ENCODE measurements at places on chromosomes 13 and 19.
A peak's percentile ranks its signal among the peaks of the same experiment; 100 is the strongest.

- no peak for DNase-seq
Measured at GRCh38 chr13:34124666-34125306, 306.8 kb downstream of the RFC3 start.

DNA sequence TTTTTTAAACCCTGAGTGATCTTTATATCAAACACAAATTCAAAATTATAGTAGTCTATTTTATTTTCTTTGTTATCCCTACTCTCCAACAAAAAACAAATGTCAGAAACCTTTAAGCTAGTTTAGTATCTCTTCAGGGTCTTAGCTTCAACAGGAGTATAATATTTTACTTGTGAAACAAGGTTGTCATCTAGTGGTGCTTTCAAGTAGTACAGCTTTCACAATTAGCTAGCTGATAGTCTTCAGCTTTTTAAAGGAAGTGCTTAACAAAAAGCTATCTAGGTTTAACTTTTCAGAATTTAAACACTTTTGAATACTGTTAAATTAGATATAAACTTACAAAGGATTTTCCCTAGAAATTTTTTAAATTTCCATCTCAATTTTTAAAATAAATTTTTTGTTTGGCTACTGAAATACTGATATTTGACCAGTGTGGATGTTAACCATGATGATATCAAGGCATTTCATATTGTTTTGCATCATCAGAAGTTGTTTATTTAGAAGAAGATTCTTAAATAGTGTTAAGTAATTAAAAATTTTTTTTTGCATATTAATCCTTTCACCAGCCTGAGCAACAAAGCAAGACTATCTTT, 34.2 kb downstream of the TDRD3 start:
- DNase-seq: no peak

GRCh38 chr13:43107780-43108179, 84.4 kb downstream of the DNAJC15 start:
- no peak for DNase-seq

- no peak for DNase-seq
Measured at GRCh38 chr19:47776568-47776967, 1.9 kb upstream of the SELENOW start.

GRCh38 chr13:114064450-114065140, 67.8 kb downstream of the RASA3 start:
- DNase-seq: no peak

GRCh38 chr13:44196196-44196751, 177.3 kb upstream of the SERP2 start:
- DNase-seq: no peak

DNA sequence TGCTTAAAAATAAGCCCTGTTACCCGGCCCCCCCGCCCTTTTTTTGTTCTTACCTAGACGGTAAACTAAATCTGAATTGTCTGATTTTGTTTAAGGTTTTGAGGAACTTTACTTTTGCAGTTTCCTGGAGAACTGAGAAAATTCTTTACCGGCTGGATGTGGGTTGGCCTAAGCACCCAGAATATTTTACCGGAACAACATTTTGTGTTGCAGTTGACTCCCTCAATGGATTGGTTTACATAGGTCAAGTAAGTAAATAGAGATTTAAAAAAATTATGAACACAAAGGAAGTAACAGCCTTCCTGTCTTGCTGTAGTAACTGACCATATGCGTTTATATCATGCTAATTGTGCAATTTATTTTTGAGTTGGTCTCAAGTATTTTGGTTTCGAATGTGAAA, 785 bp downstream of the NHLRC3 start:
- no peak for DNase-seq

- no peak for DNase-seq
Measured at GRCh38 chr13:58773280-58773859, 1141.8 kb downstream of the PCDH17 start.

- no peak for DNase-seq
Measured at GRCh38 chr19:17035842-17036424, 9.3 kb upstream of the CPAMD8 start.

DNA sequence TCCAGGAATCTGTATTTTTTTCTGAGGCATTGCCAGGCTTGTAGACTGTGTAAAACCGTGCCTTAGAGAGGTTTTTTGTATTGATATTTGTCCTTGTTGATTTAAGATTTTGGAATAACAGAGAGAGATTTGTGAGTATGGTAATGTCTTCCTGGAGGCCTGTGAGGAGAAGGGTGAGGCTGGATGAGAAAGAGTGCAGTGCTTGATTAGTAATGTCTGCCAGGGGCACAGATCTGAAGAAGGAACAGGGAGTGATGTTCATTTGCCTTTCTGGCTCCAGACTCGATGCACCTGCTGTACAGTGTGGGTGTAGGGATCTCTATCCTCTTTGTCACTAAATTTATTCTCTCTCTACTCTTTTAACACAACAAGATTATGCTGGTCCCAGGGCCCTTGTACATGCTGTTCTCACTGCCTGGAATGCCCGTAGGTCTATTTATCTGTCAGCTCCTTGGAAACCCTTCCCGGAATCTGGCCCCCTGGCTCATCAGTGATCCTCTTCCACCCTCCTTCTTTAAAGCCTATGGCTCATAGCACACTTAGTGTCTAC, 4.2 kb downstream of the FIZ1 start:
- no peak for DNase-seq

DNA sequence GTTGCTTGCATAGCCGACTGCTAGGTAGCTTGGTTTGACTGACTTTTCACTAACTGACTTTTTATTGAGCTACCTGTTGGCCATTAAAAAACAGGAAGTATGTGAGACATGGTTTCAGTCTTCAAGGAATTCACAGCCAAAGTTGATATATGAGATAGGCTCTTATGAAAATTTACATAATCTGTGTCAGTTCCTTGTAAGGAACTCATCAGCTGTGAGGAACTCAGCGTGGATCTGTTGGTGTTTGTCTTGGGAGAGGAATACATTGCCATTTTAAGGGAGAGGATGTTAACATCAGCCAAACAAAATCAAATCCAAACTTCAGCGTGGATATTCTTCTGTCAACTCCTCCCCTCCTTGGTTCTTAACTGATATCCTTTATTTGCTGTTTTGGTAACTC, 2.0 kb downstream of the RNF113B start:
- no peak for DNase-seq

DNA sequence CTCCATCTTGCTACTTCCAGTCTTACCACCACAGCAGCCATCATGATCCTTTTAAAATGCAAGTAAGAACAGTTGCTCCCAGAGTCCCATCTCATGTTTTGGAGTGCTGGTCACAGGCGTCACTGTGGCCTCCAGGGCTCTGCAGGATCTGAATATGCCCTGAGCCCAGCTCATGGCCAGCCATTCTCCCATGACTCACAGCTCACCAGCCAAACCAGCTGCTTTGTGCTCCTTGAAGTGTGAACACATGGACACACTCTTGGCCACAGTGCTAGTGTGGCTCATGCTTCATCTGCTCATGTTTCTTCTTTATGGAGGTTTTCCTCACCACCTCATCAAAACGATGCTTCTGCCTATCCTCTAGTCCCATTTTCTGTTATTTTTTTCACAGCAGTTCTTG, 466.5 kb downstream of the UQCRFS1 start:
- no peak for DNase-seq

DNA sequence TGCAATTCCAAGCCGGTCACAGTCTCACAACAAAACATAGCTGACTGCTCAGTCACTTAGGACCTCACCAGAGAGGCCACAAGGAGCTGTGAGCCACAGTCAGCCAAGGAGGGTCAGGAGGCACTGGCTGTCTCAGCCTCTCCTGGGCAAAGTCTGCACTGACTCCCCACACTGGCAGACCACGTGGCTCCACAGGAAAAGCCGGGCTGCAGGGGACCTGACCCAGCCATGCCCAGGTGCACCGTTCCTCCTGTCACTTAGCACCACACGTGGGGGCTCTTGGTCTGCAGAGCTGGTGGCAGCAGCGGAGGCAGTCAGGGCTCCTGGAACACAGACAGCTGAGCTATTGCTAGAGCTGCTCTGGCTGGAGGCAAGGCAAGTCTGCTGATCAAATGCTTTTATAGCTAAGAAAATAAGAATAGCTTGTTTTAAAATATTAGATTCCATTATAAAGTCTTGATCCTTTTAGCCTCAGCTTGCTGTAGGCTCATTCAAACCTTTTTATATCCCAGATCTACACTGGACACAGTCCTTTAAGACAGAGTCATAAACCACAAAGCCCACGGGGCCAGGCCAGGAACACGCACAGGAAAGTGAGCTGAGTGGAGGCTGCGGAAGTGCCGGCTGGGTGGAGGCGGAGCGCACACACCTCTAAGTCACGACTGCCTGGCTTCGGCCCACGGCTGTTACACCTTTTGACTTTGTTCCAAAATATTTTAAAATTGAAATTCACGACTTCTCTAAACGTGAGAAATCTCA, 744.1 kb downstream of the UQCRFS1 start:
- no peak for DNase-seq

DNA sequence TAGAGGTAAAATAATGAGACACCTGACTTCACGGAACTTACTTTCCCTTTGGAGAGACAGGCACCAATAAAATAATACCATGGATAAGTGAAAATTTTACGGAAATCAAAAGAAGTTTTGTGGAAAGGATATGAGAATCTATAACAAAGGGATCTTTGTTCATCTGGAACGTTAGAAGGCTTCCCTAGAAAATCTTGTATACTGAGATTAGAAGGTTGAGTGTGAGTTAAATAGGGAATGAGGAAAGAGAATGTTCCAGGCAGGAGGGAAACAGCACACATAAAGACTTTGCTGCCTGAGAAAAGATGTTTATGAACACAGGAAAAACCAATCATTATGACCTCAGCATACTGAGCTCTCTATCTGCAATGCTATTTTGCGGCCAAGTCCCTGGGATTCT, 19.6 kb upstream of the RAP2A start:
- DNase-seq: no peak

GRCh38 chr19:45895519-45895972, 6.9 kb downstream of the MYPOP start:
- no peak for DNase-seq

DNA sequence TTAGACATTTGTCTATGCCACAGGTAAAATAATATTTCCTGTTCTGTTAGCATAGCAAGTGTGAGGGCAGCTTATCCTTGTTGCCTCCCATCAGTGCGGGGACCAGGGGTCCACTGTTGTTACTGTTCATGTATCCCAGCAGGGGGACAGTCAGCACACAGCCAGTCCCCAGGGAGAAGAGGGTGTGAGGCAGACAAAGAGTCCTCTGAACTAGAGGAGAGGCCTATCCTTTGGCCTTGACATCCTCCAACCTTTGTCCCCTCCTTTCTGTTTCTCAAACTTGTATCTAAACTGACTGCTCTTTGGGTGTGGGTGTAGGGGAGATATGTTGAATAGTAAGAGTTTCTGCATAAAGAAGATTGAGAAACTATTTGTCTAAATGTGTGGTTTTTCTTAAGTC, 2.9 kb upstream of the GPR18 start:
- DNase-seq: no peak

- no peak for DNase-seq
Measured at GRCh38 chr13:22061806-22062391, 391.0 kb downstream of the FGF9 start.

- DNase-seq: no peak
Measured at GRCh38 chr19:29779921-29780320, 31.9 kb upstream of the CCNE1 start.

GRCh38 chr19:45460807-45461347, 6.9 kb upstream of the FOSB start:
- DNase-seq: no peak

DNA sequence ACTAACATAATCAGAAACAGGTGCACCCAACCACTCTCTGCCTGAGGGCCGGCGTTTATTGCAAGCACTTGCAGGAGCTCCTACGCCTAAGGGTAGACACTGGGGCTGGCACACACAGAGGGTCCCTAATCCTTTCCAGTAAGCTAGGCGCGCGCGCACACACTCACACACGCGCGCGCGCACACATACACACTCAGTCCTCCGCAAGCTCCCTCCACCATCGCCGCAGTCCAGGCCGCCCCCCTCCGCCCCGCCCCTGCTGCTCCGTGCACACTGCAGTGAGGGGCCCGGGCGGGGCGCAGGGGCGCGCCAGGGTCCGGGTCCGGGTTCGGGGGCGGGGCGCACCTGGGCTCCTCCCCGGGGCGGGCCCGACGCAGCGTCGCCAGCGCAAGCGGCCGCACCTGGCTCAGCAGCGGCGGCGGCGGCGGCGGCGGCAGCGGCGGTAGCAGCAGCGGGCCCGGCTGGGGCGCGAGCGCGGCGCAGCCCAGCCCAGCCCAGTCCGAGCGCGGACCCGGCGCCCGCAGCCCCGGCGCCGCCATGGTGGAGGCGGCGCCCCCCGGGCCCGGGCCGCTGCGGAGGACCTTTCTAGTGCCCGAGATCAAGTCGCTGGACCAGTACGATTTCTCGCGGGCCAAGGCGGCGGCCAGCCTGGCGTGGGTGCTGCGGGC, at the start of gene CAMSAP3:
Gene CAMSAP3, plus strand, starts transcription at position 398 of the 668 bp plus-strand sequence. Its CDS starts 140 bp downstream, at position 538.
- DNase-seq: peak; percentile 31

GRCh38 chr19:43618921-43619261, 538 bp downstream of the ZNF428 start:
- DNase-seq: no peak

DNA sequence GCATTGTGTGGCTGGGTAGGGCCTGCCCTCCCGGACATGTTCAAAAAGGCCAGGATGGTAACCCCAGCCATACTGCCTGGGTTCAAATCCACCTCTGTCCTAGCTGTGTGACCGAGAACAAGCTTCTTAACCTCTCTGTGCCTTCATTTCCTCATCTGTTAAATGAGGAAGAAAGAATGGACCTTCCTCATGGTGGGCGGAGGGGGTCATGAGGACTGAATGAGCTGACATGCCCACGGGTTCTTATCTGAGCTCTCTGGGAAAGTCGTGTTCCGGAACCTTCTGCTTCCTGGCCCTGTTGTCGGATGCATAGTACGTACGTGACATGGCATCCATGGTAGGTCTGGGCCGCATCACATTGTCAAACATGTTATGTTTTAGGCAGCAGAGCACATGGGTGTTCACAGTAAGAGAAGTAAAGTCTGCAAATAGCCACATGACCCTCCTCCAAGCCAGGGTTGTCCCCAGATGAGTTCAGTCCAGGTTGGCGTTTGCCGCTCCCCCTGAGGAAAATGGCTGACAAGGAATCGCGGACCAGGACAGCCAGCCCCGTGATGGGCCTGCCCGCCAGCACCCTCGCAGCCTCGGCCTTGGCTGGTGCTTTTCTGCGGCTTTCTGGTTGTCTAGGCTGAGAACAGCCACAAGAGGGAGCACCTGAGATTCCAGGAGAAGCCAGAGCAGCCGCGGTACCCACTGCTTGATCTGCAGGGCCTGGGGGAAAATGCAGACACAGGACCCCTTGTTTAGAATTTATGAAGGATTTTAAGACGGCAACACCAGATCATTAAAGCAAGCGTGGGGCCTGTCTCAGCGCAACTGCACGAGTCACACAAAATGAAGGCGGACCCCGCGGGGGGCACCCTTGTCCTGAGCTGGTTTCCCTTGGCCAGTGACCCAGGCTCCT, 2.4 kb upstream of the NTN5 start:
- peak; percentile 55 for DNase-seq

DNA sequence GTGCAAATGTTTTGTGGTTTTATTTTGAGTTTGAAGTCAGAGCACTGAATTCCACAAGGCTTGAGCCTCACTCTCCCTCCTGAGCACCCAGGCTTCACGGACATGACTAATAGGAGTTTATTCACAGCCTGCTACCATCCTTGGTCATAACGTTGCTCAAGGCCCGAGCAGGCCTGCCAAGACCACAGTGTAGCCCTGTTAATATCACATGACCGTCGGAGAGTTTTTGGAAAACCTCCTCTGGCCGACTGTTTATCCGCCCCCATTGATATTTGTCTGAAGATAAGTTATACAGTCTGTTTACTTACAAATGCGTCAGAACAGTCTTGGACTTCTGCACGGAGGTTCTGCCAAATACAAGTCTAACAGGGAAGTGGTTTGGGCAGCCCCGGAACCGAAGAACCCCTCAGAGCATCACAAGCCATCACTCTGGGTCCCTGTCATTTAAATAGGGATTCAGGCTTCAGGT, 89.9 kb downstream of the COL4A2 start:
- DNase-seq: no peak
